Suprapubic skin (tissue), 4 donors: ENCODE measurements at places on chromosomes 6 and 20.

DNA sequence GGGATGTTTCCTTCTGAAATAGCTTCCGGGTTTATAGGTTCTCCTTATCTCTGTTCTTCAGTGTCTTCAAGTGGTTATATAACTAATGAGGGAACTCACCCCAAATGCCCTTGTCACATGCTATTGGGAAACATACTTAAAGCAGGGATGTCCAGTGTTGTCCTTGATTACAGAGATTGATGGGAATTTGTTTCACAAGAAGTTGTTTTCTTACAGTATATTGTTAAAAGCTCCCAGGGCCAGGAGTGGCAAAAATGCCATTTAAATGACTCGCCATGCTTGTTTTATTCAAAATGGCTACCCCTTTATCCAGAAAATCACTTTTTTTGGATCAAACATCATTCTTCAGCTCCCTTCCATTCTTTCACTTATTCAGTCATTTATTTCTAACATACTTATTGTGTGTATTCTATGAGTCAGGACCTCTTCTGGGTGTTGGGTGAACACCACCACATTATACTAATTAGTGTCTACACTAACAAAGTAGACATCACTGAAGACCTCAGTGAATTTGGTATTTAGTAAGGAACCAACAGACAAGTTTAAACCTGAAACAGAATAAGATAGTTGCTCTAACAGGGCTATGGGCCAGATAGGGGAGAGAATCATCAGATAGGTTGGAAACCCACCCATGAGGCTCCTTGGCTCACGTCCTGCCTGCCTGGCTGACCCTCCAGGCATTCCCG lies 791.1 kb downstream of the MAFB start:
- DNase-seq, result no peak

DNA sequence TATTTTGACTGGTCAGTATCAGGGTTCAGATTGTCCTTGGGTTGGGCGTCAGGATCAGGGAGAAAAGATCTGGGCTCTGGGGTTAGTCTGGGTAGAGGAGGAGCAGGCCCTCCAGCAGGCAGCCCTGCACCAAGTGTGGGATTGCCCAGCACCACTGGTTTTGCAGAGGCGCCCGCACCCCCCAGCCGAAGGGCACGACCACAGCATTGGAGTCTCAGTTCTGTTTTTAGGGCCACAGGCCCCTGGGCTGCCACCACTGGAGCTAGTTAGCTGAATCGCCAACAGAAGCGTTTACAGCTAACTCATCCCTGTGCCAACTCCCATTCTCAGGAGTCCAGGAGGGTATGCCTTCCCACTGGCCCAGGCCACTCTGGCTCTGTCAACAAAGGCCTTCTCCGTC lies 84.2 kb downstream of the TCP11 start:
- DNase-seq, result no peak

DNA sequence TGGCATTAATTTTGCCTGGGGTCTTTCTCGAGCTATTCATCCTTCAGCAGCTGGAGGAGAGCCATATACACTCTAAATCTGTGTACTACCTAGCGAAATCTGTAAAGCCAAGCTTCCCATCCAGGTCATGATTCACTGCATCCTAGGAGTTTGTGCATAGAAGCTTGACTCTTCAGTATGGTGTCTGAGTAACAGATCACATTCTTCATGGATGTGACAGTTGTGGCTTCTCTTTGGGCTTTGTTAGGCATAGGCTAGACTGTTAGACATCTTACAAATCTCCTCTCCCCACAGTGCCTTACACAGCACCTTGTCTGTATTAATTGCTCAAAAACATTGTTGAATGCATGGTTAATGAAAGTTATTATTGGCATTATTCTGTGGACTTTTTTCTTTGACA lies 177.0 kb downstream of the EYA4 start:
- DNase-seq, result no peak

GRCh38 chr20:21325296-21325695 lies 22.2 kb downstream of the XRN2 start:
- no peak for DNase-seq

DNA sequence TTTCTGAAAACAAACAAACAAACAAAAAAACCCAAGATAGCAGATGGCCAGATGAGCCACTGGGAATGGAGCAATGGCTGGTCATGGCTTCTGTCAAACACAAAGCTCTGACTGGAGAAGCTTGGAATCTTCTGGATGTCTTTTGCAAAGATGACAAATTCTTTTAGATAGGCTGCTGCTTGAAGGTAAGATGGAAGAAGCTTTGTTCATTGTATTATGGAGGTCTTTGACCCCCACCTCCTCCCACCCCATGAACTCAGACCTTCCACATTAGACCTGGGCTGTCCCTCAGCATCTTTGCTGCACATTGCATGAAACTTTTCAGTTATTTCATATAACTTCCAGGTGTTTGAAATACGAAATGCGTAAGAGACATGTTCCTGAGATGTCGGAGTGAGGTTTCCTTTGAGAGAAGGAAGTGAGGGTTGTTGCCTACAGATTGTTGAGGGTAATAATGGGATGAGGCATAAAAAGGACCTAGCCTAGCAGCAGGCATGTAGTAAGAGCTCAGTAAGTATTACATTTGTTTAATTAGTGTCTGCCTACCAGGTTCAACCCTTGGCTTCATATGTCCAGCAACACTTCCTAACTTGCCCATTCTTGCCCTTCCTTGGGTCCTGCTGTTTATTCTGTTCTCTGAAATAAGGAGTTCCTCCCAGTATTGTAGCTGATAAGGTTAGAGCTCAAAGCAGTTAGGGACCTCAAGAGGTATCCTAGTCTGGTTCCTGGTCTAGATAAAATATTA lies 51.4 kb upstream of the IER3 start:
- DNase-seq, result no peak

GRCh38 chr6:13711324-13711732 lies 307 bp downstream of the RANBP9 start:
- no peak for DNase-seq

- DNase-seq, result no peak
Measured at GRCh38 chr20:6533351-6533750, 234.1 kb upstream of the BMP2 start.

GRCh38 chr6:20162515-20162914 lies 49.8 kb downstream of the MBOAT1 start:
- DNase-seq, result no peak

DNA sequence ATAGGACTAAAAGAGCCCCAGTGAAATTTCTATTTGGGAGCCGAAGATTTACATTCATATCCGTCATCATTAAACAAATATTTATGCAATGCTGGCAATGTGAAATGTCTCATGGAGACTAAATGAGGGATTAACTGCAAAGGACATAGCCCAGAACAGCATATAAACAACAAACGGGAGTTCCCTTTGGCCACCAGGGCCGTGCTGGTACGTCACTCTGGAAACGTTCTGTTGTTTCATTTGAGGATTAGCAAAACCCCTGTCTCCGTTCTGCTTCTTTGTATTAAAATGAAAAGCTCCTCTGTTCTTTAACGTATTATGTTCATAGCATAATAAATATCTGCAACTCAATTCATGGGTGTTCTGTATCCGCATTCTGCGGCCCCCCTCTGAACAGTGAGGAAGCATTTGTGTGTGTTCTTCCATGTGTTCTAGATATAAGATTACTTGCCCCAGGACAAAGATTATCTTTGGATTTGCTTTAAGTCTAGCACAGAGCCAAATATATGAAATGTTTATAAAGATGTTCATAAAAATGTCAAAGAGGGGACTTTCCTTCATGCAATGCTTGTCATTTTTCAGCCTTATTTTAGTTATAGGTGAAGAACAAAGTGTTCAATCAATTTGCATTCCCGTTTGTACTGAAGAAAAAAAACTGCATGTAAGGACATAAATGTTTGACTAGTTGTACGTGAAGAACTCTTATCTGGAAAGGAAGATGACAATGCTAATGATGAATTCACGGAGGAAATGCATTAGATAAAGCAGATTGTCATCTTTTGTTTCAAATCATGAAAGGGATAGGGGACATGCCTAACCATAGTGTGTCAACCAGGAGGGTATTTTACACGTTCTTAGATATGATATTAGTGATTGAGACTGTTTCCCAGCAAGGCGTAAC lies 90.0 kb upstream of the TNFAIP3 start:
- no peak for DNase-seq

DNA sequence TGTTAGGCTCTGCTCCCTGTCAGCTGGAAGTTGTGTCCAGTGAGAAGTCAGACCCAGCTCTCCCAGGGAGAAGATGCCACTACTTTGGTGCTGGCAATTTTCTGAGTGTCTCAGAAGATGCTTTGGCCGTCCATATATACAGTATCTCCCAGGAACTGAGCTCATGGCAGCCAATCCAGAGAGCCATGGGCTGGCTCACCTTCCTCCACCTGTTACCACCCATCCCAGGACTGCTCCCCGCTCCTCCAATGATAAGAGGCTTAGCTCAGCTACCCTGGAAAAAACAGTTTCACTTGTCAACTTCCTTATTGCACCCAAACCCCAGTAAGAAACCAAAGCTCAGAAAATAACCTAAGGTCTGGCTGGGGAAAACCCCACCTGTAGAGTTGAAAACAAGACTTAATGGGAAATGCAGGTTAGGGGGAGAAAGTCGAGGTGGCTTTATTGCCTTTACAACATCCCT lies at the start of gene BNIP5:
Gene BNIP5, minus strand, starts transcription at position 110 of the 463 bp plus-strand sequence. CDS start 6,198 bp downstream, outside the sequence.
- no peak for DNase-seq

- DNase-seq, result no peak
Measured at GRCh38 chr6:19410481-19410880, 426.7 kb upstream of the ID4 start.
